ENCODE measurements at places on chromosomes 6 and 20.

DNA sequence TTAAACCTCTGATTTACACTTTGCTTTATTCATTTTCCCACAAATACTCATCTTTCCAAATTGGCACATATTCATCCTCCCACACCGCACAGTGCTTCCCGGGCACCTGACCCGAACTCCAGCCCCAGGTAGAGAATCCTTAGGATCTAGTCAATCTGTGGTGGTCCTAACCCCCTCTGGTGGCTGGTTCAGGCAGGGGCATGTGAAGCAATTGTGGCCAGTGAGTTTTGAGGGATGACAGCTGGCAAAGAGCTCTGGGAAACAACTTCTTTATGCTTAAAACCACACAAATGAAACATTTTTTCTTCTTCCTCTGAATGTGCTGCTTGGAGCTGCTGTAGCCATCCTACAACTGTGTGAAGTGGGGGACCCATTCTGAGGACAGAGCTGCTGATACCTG is 54.7 kb downstream of the ELOVL5 start:
- DNase-seq: peak; percentile 20

- DNase-seq: no peak
Observed at GRCh38 chr6:6968731-6969552, 138.8 kb upstream of the RREB1 start.

- no peak for DNase-seq
Observed at GRCh38 chr20:62685781-62686555, 22.7 kb upstream of the NTSR1 start.

GRCh38 chr6:138044458-138044857 is 62.8 kb downstream of the PERP start:
- no peak for DNase-seq

GRCh38 chr20:44533928-44534327 is 12.1 kb upstream of the SERINC3 start:
- no peak for DNase-seq

DNA sequence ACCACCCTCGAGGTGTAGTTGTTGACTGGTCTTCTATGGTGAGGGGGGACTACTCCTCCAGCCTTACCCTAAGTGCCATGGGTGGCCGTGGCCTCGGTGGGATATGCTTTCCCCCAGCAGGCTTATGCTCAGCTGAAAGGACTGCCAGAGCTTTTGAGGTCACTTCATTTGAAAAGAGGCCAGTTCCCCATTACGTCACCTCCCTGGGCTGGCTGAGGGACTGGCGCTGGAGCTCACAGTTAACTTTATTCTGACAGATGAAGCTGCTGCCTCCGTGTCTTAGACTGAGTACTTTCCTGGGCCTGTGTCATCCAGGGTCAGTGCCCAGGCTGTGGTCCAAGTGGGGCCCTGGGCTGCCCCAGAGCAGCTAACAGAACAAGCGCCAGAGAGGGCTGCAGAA is 42.8 kb upstream of the PCMTD2 start:
- DNase-seq: peak; percentile 80

DNA sequence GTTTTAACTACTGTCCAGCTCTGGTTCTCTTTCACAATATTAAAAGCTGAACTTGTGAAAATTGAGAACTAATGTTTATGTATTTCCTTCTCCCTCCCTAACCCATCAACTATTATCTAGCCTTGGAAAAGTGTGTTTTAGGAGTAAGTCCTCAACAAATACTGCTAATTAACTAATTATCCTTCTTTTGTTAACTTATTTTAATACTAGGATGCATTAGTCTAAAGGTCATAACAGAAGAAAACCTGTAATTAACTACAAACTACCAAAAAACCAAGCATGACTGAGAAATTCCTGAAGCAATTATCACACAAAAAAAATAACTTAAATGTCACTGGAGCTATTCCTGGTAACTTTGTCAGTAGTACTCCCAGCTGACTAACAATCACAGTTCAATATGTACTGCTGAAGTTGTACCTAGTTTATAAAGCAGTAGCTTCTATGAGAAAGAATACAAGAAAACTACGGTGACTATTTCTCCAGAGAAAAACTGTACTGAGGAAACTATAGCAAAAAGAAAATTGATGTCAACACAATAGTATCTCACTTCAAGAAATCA is 301.9 kb downstream of the LAMA2 start:
- no peak for DNase-seq

DNA sequence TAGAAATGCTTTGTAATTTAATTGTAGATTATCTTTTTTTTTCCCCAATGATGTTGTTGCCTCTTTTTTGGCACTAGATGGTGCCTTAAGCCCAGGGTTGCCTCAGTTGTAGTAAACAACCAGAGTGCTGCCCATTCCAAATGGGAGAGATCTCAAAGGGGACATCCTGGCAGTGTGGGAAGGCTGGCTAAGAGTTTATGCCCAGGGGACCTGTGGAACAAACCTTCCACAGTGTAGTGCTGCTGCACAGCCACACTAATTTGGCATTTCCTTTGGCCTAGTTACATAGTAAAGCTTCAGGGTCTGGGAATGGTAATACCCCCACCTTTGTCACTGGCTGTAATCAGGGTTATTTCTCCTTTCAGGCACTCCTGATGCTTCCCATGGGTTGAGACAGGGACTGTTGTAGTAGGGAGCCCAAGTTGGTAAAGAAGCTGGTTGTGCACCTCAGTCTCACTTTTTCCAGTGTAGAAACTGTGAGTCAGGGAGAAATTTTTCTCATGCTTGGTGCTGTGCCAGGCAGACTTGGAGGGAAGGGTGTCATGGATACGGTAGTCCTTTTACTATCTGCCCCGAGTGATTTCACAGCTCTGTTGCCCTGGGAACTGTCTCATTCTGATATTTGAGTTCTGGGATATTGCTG is 177.8 kb upstream of the ECI2 start:
- DNase-seq: peak; percentile 83

DNA sequence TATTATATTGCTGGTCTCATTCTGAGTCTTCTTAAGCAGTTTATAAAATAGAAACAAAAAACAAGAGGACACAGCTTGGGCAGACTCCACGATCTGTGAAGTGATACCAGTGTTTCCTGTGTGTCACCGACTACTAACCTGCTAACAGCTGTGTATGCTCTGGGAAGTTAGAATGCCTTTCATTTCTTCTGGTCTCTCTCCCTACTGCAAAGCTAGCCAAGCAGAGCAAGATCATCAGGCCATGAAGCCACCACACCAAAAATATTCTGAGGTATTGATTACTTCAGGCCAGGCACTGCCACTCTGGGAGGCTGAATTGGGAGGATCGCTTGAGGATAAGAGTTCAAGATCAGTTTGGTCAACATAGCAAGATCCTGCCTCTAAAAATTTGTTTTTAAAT is 46.9 kb upstream of the SMIM29 start:
- DNase-seq: no peak

DNA sequence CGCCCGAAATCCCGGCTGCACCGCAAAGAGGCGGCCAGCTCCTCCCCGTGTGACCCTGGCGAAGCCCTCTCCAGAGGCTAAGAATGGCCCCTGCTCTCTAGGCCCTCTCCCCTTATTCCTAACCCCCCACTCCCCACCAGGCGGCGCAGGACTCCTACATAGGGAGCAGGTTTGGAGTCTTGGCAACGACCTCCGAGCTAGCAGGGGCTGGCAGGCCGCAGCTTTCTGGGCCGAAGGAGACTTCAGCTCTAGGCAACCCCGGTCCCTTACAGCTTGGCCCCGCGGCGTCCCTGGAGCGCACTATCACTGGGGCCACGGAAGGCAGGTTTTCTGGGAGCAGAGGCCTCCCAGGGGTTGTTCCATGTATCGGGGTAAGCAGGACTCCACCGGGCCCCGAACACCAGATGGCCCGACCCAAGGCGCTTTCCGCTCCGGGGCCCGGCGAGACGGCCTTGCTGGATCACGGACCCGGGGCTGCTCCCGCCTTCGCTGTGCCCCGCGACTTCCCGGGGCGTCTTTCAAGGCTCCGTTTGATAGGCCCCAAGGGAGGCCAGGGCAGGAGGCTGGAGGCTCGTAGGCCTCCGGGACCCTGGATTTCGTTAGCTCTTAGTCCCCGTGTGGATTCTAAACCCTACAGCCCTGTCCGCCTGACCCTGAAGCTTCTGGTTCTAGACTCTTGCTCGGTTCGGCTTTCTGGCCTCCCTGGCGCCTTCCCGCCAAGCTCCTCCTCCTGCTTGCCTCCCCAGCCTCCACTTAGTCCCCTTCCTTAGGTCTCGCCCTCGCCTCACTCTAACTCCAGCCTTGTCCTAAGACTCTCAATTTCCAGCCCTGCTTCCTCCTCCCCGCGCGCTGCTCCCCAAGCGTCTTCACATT is 1.9 kb downstream of the SLC32A1 start:
- no peak for DNase-seq

- DNase-seq: peak; percentile 24
Observed at GRCh38 chr6:154301839-154302752, 54.5 kb downstream of the IPCEF1 start.

GRCh38 chr6:52984247-52984646 is 10.8 kb downstream of the GSTA4 start:
- DNase-seq: no peak

- no peak for DNase-seq
Observed at GRCh38 chr20:1297486-1297885, 31.4 kb downstream of the SNPH start.

DNA sequence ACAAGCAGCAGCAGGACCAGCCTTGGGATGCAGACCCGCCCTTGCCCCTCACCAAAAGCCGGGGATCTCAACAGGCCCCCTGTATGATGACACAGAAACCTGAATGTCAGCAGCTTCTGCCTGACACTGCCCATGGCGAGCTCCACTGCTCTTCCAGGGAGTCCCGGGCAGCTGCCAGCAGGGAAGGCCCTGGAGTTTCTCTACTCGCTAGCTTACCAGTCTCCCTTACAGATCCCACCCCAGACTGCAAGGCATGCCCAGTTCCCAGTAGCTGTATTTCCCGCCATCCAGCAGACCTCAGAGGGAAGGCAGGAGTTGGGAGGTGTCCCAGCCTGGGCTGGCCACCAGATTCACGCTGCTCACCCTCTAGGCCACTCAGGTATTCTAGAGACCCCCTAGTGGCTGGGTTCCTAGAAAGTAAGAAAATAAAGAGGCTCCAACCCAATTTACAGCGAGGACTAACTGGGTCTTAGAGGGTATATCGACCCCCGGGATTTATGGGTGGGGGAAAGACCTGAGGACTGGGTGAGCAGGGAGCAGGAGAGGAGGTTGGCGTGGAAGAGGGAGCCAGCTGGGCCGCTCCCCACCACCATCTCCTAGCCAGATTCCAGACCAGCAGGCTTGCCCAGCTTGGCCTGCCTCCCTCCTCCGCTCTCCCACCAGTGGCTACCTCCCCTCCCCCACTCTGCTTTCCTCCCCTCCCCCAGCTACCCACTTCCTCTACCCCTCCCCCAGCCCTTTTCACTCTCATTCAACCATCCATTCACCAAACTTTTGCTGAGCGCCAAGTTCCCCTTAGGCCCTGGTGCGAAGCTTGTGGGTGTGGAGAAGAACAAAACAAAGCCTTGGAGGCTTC is 9.7 kb upstream of the HMGA1 start:
- DNase-seq: no peak

- DNase-seq: no peak
Observed at GRCh38 chr6:104500265-104500664, 359.5 kb downstream of the HACE1 start.

- DNase-seq: no peak
Observed at GRCh38 chr6:92582211-92582610, 837.1 kb downstream of the EPHA7 start.

GRCh38 chr6:66771626-66772025 is 1064.6 kb upstream of the EYS start:
- DNase-seq: no peak

DNA sequence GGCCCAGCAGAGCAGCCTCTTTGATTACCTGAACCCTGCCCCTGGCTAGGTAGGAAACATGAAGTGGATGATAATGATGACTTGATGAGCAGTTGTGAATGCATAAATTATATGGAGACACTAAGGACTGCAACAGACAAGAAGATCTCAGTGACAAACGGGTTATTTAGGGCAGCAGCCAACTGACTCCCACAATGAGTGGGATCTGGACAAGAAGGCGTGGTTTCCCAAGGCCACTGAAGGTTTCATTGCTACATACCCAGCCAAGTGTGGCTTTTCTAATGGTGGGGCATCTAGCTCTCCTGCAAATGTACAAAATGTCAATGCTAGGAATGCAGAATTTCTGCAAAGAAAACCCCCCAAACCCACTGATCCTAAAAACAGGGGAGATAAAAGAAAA is 29.4 kb downstream of the RING1 start:
- DNase-seq: no peak

DNA sequence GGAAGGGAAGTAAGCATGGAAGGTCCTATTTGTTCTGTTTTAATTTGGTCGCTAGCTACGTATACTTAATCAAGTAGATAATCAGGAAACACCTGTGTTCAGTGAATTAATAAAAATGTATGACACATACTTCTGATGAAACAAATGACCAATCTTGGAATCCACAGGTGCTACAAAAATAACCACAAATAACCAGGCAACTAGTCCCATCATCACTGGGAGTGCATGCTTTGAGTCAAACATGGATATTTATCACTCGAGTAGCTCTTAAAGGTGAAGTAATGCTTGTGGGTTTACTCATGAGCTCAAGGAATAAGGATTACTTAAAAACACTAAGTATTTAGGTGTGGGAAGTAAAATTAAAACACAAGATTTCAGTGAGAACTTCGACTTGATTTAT is 285.6 kb upstream of the ID4 start:
- no peak for DNase-seq

- DNase-seq: peak; percentile 53
Observed at GRCh38 chr6:43052842-43053544, 658 bp downstream of the CUL7 start.

- DNase-seq: no peak
Observed at GRCh38 chr6:169251822-169252504, 1.7 kb downstream of the THBS2 start.

GRCh38 chr6:15243910-15244619 is 1.8 kb upstream of the JARID2 start:
- no peak for DNase-seq

DNA sequence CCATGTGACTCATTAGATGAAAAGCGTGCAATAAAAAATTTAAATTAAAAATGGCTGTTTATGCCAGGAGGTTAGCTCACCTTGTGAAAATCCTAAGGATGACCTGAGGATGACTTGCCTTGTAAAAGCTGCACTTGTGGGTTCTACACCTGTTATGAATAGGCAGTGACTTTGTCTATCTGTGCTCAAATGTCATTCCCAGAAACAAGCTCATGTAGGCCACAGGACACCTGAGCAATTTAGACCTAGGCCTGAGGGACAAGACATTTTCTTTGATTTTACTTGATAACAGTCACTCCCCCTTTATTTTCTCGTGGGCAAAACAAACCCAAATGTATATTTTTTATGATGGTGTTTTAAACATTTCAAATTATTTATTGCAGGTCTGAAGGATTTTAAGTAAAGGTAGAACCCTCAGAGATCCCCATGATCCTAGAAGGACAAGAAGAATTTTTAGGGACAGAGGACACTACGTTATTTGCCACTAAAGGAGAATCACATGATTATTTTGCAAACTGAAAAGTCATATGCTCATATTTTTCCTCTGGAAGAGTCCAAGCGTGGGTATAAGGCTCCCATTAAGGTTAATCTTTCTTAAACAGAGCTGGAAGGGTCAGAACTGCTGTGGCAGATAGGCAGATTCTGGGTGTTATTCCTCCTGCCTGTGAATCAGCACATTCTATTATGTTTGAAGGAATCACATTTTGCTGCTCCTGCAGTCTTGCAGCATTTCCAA is 277.5 kb upstream of the MAN1A1 start:
- DNase-seq: no peak
